Stimulated activated CD8-positive, alpha-beta memory T cell treated with anti-CD3 and anti-CD28 coated beads, Interleukin-15, amount 100 ng/mL, for 4 hours (primary cell): ENCODE measurements at places on chromosomes 12 and 14.

DNA sequence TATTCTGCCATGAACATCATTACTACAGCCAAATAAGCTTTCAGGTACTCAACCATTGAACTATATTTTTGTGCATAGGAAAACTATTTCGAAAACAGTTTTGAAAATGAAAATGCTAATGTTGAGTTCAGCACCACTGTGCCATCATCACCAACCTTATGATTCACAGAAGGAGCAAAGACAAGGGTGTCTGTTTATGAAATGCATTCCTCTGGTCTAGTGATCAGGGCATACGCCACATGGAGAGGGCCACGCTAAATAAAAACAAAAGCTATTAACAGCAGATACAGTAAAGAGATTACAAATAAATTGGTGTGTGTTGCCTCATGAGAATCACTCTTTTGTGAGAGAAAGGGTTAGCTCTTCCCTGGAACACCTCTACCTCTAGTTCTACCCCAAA, 43.2 kb upstream of the BMAL2 start:
- no peak for DNase-seq

- no peak for DNase-seq
These were observed 230.2 kb upstream of the TBX3 start for GRCh38 chr12:114913871-114914801.

- DNase-seq, result no peak
These were observed 374.7 kb downstream of the ALG10 start for GRCh38 chr12:34396861-34397590.

- DNase-seq, result no peak
These were observed 43.6 kb downstream of the PTPRR start for GRCh38 chr12:70876952-70877351.

DNA sequence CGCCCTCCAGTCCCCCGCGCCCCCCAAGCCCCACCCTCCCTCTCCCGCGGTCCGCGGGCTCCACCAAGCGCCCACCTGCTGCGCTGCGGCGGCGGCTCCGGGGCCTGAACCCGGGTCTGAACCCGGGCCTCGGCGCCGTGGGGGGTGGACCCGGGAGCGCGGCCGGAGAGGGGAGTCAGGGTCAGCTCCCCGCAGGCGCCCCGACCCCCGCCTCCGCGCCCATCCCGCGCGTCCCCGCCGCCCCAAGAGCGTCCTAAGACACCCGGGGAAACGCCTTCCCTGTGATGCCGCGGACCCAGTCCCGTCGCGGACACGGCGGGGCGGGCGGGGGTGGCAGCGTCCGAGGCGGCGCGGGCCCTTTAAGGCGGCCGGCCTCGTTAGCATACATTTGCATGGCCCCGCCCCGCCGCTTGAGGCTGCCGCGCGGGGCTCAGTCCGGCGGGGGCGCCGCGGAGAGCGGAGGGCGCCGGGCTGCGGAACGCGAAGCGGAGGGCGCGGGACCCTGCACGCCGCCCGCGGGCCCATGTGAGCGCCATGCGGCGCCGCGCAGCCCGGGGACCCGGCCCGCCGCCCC, at the start of gene MMP17:
Gene MMP17 (plus strand): TSS at position 433 of the 574 bp plus-strand sequence. CDS start 102 bp downstream, at position 535.
- DNase-seq, result no peak

DNA sequence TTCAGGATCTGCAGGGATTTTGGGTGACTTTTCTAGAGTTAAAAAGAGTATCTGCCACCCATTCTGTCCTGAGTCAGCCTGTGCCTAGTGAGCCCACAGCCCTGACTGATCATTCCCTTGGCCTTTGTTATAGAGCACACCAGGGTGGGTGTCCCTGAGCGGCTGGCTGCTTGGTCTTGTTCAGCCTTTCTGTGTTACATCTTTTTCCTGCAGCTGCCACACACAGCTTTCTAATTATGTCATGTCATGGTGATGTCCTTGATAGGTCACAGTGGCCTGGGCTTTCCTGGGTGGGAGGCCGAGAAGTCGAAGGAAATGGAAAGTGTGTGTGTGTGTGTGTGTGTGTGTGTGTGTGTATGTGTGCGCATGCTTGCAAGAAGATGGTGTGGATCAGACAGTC, 293.2 kb upstream of the CRY1 start:
- no peak for DNase-seq

DNA sequence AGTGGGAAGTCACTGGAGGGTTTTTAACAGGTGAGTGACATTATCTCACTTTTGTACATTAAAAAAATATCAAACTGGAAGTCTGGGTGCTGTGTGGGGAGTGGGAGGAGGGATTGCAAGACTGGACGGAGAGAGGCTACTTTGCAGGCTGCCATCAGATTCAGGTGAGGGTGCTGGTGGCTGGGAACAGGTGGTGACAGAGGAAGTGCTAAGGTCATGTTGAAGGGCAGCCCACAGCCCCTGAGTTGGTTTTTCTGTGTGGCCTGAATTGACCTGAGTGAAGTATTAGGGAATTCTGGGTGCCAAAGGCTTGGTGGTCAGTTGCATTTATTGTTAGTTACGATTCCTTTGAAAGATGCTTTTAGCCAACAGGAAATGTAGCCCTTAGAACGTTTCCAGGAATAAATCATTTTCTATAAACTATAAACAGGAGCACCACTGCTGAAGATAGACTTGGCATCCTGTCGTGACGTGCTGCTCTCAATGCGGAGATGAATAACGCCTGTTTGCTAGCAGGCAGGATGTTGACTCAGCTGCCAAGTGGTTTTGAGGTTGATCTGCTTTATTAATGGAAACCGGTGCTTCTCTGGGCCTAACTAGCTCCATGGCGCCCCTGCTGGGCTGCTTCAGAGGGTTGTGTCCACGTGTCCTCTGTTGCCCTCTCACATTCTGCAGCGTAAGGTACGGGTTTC, 707.5 kb upstream of the TMEM132C start:
- no peak for DNase-seq

GRCh38 chr12:120381752-120382419, 12.9 kb upstream of the MSI1 start:
- DNase-seq, result no peak

GRCh38 chr14:99616832-99617800, 13.1 kb upstream of the CCDC85C start:
- no peak for DNase-seq

DNA sequence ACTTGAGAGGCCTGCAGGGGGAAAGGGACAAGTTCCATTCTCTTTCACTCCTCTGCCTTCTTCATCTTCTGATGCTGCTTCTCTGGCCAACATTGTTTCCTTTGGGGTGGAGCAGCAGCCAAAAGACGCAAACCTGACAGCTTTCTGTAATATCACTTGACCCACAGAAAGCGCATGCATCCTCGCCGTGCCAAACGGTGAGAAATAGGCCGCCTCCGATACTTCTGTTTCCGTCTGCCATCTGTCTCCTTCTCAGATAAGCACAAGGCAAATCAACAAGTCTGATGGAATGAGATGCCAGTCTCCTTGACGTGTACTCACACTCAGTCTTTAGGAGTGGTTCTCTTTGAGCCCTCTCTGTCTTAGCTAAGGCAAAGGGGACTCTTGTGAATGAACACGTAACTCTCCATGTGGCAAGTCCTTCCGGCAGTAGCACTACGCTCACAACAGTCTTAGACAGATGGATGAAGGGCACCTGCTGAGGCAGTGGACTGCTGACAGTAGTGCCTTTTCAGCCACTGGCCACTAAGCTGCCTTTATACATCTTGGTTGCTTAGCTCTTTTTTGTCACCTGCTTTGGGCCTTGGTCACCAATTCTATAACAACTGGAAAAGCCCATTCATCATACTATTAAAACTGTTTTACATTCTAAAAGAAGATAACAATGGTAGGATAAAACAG, 214.1 kb downstream of the FBXL14 start:
- DNase-seq, result no peak

GRCh38 chr14:55762595-55763232, 182.7 kb downstream of the KTN1 start:
- DNase-seq, result no peak

DNA sequence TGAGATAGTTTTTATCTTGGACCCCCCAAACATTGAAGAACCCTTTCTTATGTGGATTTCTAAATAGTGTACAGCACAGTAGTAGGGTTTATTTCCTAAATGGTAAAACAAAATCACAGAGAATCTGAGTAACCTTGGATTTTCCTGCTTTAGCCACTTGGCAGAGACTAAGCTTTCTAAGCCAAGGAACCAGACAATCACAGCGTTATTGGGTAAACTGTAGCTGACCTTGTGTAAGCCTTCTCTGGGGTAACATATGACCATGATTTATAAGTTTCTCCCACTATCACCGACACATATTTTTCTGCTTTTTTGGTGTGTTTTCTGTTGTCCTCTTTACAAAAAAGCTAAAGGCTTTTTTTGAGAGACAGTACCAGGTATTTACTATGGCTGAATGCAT, 136.3 kb upstream of the PZP start:
- no peak for DNase-seq

DNA sequence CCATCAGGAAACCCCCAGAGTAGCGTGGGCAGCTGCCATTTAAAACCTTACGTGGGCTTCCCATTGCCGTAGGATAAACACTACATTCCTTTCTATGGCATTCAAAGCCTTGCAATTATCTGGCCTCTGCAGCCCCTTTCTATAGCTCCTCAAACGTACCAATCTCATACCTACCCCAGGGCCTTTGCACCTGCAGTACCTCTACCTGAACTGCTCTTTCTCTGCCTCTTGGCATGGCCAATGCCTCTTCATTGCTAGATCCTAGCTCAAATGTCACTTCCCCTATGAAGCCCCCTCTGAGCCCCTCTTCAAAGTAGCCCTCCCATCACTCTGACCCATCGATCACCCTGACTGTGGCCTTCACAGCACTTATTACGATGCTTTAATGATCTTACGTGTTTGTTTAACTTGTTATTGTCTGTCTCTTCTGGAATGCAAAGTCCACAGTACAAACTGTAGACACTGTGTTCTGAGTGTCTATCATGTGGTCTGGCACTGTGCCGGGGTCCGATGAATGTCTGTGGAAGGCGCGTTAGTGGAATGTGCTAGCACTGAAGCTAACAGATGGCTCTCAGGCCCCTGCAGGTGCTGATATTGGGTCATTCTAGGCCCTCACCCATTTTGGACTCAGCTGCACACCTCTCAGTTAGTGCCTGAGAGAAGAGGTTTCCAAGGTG, 157.3 kb upstream of the NOS1 start:
- DNase-seq, result no peak

- no peak for DNase-seq
These were observed 7.9 kb downstream of the SERPINA1 start for GRCh38 chr14:94380225-94381148.

DNA sequence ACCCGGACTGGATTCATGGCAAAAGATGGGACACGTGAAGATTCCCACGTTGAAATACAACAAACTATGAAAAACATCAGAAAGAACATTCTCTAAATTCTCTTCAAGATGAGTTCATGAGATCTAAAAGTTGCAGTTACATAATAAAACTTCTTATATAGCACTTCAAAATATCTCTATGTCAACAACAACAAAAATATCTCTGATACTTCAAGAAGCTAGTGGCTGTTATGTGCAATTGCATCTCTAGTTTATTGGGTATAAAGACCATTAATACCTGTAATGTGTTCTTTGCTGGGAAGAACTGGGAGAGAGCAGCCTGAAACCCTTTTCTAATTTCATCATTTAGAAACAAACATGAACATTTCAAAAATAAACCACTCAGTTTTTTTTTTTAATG, 69.2 kb upstream of the RGS6 start:
- no peak for DNase-seq

DNA sequence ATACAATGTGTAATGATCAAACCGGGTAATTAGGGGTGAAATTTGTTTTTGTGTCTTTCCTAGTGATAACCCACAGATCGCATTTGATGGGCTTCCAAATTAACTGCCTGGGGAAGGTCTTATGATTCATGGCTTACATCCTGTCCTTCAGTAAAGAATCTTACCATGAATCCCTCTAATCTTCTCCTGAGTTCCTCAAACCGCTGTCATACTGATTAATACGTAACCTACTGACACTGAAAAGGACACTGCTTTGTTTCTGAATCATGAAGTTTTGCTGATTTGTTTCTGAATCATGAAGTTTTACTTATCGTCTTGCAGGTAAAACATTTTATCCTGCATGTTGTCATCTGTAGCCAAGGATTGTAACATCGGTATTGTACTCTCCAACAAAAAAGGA, 52.0 kb upstream of the CRY1 start:
- no peak for DNase-seq

- no peak for DNase-seq
These were observed 258.7 kb downstream of the EMP1 start for GRCh38 chr12:13454991-13455777.

DNA sequence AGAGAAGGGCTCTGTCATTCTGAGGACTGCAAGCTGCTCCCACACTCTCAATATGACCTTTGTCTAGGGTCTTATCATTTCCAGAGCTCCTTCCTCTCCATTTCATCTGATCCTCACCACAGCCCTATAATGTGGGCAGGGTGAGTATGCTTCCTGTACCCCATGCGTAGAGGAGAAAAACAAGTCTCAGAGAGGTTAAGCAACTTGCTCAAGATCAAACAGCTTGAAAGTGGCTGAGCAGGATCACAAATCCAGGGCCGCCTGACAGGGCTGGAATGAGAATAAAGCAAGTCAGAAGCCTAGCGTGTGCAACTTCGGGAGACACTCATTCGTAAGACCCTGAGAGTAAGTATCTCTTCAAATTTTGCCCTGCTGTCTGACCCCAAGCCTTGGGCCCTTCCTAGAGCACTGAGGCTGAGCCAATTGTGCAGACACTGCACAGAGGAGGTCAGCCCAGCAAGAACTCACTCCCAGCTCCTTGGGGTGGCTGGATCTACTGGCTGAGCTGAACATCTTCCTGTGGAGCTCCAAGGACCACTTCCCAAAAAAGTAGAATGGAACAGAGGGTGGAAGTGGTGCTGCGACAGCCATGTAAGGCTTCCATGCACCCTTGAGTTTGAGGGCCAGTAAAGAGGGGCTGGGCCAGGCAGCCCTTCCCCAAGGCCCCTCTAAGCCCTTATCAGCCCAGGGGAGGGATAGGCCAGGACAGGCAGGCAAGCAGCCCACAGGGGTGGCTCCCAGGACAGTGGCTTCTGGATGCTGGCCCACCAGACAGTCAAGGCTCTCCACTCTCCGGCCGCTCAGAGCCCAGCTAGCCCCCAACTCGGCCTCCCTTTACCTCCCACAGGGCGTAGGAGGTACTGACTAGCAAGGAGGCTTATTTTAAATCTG, 10.5 kb downstream of the ZFP36L1 start:
- DNase-seq, result no peak

- DNase-seq, result no peak
These were observed 166.3 kb upstream of the PTPRQ start for GRCh38 chr12:80277732-80278131.

DNA sequence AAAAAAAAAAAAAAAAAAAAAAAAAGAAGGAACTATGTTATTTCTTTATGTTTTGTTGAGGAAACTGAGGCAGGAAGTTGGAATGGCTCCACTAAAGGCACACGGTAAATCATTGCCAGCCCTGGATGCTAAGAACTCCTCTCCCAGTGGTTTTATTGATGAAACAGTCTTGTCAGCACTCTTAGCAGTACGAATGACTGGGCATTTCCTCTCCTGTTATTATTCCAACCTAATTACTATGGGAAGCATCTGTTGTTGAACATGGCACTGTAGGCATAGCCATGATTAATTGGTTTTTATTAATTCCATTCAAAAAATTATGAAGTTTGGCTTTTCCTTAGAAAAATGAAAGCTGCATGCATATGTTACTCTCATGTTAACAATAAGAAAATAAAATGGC, 1387.1 kb upstream of the TMEM132C start:
- DNase-seq, result no peak
